ENCODE measurements at places on chromosomes 7 and 10.

GRCh38 chr10:122875843-122876466 lies 3.4 kb downstream of the FAM24B start:
- DNase-seq = no peak

- peak; percentile 78 for DNase-seq
Observed at GRCh38 chr7:100053215-100053614, 3.6 kb downstream of the ZSCAN21 start.

- DNase-seq = no peak
Observed at GRCh38 chr10:77001206-77001605, 636.4 kb downstream of the KCNMA1 start.

DNA sequence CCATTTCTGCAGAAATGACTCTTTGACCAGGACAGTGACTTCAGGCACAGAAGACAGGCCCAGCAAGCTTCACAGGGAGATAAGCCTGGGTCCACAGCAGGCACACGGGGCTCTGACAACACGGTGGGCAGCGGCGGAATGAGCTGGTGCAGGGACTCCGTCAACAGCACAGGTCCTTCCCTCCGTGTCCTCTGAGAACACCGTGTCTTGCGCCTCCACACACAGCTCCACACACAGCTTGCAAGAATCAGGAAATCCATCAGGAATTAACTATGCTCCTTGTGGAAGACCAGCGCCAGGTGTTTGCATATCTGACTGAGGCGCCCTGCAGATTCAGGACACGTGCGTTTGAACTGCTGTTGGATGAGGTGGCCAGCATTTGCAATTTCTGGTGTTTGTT lies 39.6 kb downstream of the TCERG1L start:
- DNase-seq = no peak

DNA sequence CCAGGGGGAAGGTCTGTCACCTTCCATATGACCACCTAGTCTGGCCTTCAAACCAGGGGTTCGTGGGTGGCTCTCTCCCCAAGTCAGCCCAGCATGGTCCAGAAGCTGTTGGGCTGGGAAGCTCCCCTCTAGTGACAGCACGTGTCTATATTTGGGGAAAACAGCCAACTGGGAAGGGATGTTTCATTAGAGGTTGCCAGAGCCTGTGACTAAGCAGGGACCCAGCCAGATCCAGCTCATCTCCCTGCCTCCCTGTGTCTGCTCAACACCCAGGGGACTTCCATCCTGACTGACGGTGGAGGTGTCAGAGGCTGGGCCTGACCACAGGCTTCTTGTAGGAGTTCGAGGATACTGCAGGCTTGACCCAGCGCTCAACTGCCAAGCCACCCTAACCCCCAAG lies 10.5 kb downstream of the STYXL1 start:
- DNase-seq = no peak

DNA sequence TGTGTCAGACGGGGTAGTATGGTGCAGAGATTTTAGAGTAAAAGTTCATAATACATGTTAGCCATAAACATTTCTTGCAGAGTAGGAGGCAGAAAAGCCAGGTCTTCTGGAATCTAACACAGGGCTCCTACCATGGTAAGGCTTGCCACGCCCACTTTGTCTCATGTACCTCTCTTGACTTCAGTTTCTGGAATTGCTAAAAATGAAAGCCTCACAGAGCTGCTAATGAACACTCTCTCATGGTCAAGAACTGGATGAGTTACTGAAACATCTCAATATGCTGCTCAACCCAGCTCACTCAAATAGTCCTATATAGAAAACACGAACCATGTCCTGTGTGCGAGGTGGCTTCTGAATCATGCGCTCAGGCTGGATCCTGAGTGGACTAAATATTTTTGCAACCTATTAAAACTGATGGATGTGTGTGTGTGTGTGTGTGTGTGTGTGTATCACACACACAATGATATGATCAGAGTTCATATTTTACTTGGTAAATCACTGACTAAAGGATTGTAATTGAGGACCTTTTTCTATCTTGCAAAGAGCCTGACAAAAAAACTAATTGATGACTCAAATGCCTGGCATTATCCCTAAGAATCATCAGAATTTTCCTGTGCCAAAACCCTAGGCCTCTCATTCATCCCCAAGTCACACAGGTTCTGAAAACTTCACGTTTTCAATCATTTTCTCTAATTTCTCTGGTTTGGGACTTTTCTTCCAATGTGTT lies 1306.6 kb downstream of the XPNPEP1 start:
- no peak for DNase-seq
